SJCRH30 (cell line): ENCODE measurements at places on chromosomes 11 and 22. TPM values are rescaled to one million over a fixed set of nuclear protein-coding genes. Genes with fewer than 3 reads are reported as not detected.

DNA sequence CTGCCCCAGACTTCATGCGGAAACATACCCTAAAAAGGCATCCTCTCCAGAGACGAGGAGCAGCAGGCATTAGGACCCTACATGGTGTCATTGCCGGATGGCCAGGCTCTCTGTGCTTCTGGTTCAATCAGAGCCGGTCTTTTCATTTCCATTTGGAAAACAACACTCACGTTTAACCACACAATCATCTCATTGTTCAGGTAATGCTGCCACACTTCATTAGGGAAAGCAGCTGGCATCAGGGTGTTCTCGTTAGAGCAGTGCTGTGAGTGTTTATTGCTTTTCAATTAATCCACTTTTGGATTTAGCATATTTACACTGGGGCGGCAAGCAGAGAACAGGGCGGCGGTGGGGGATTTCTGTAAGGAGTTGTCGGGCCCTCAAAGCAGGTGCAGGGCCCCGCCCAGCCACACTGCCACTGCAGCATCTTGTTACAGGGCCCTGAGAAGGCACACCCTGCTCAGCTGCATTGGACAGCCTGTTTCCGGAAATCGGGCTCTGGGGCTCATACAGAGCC, 338.6 kb downstream of the SHANK2 start:
- peak; percentile 66 for DNase-seq
- H3K36me3 ChIP-seq: no peaks in the 10 kb centered on the region
- H3K27ac ChIP-seq: no peak overlapping the region
- H3K4me1 ChIP-seq: no peaks in the 10 kb centered on the region
- no peaks in the 10 kb centered on the region; the same call in 1 of the 2 replicates for H3K27me3 ChIP-seq
- no peak overlapping the region for H3K4me3 ChIP-seq

DNA sequence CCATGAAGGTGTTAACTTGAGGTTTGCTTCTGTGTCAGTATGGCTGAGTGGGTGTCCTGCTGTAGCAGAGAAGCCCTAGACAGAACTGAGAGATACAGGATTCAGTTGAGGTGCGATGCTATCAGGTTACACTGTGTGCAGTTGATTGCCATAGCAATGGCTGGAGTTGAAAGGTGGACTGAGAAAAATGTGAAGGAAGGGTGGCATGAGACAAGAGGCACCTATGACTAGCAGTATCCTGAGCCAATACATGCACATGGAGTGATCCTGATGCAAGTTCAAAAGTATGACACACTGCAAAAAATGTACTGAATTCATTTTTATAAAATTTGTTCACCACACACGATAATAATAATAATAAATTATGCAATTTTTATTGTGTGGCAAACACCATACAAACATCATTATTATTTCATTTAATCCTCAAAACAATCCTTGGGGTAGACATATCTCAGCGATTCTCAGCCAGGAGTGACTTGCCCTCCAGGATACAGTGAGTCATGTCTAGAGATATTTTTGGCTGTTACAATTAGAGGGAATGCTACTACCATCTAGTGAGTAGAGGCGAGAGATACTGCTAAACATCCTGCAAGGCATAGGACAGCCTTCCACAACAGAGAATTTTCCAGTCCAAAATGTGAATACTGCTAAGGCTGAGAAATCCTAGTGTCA, 3.9 kb upstream of the PIWIL4 start:
- no peaks in the 10 kb centered on the region for H3K27me3 ChIP-seq
- no peak for DNase-seq
- H3K4me3 ChIP-seq: no peak overlapping the region
- no peaks in the 10 kb centered on the region for H3K4me1 ChIP-seq
- H3K36me3 ChIP-seq: no peaks in the 10 kb centered on the region
- no peak overlapping the region for H3K27ac ChIP-seq

DNA sequence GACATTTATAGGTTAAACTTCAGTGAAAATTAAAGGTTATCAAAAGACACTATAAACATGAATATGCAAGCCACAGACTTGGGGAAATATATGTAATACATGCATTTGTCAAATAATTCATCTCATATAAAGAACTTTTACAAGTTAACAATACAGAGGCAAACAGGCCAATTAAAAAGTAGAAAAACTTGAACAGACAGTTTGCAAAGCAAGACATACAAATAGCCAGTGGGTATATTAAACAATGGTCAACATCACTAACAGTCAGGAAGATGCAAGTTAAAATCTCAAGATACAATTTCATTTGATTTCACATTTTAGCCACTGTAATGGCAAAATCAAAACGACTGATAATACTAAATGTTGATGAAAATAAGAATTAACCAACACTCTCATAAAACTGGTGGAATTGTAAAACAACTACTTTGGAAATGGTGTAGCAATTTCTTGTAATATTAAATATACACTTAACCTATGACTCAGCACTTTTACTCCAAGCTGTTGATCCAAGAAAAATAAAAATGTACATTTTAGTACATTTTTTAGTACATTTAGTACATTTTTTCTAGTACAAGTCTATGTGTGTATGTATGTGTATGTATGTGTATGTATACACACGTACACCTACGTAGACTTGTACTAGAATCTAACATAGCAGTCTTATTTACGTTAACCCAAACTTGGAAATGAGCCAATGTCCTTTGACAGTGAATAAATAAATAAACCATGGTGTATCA, 62.8 kb downstream of the LRRC74B start:
- no peaks in the 10 kb centered on the region for H3K4me1 ChIP-seq
- no peak overlapping the region for H3K27ac ChIP-seq
- DNase-seq: no peak

DNA sequence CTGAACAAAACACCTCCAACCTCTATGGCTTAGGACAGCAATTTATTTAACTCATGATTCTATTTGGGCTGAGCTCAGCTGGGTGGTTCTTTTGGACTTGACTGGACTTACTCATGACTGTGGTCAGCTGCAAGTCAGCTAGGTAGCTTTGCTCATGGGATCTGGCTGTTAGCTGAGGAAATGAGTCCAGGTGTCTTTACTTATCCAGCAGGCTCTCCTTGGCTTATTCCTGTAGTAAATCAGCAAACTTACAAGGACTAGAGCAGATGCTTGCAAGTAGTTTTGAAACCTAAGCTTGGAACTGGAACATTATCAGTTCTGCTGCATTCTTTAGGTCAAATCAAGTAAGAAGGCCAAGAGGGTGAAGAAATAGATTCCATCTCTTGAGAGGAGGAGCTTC, 8.0 kb upstream of the HIKESHI start:
- DNase-seq: no peak
- H3K4me3 ChIP-seq: no peak overlapping the region
- no peak overlapping the region for H3K27ac ChIP-seq
- H3K4me1 ChIP-seq: 0 out of 2 replicates have a peak, but pooled peaks cover 2% of the 10 kb centered on the region

GRCh38 chr11:17646451-17647145, 72.8 kb upstream of the MYOD1 start:
- peaks cover 43% of the 10 kb centered on the region for H3K4me1 ChIP-seq
- H3K27ac ChIP-seq: no peak overlapping the region
- no peak for DNase-seq
- no peaks in the 10 kb centered on the region for H3K36me3 ChIP-seq

GRCh38 chr22:23204541-23205157, 24.3 kb downstream of the BCR start:
- H3K27me3 ChIP-seq: no peaks in the 10 kb centered on the region
- H3K27ac ChIP-seq: no peak overlapping the region
- peaks cover 23% of the 10 kb centered on the region for H3K36me3 ChIP-seq
- DNase-seq: no peak
- H3K4me3 ChIP-seq: no peak overlapping the region

- H3K4me3 ChIP-seq: no peak overlapping the region
- peaks cover 14% of the 10 kb centered on the region for H3K4me1 ChIP-seq
- no peak for DNase-seq
- no peaks in the 10 kb centered on the region for H3K36me3 ChIP-seq
- H3K27me3 ChIP-seq: no peaks in the 10 kb centered on the region; the same call in 1 of the 2 replicates
- no peak overlapping the region for H3K27ac ChIP-seq
Measured at GRCh38 chr11:35558513-35558912, 33.1 kb upstream of the PAMR1 start.

- no peak overlapping the region for H3K27ac ChIP-seq
- no peak for DNase-seq
- no peaks in the 10 kb centered on the region for H3K36me3 ChIP-seq
- no peaks in the 10 kb centered on the region for H3K27me3 ChIP-seq
Measured at GRCh38 chr11:109864151-109864661, 229.0 kb upstream of the ZC3H12C start.

- H3K4me1 ChIP-seq: peaks cover 5% of the 10 kb centered on the region; the same call in 1 of the 2 replicates
- no peak overlapping the region for H3K4me3 ChIP-seq
- no peaks in the 10 kb centered on the region for H3K27me3 ChIP-seq
Measured at GRCh38 chr11:129865701-129866100, 29.7 kb downstream of the NFRKB start.

GRCh38 chr22:38953577-38954413, 3.6 kb upstream of the APOBEC3A start:
- DNase-seq: no peak
- H3K4me1 ChIP-seq: no peaks in the 10 kb centered on the region
- H3K4me3 ChIP-seq: no peak overlapping the region
- H3K27me3 ChIP-seq: 0 out of 2 replicates have a peak, but pooled peaks cover 5% of the 10 kb centered on the region

DNA sequence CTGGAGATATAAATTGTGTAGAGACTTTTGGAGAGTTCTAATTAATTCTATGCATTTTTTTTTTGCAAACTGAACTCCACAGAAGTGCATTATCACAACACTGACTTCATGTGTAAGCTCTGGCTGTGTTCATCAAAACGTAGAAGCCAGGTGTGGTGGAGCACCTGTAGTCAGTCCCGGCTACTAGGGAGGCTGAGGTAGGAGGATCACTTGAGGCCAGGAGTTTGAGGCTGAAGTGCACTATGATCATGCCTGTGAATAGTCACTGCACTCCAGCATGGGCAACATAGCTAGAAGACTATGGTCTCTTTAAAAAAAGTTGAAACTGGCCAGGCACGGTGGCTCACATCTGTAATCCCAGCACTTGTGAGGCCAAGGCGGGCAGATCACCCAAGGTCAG, 20.6 kb downstream of the TCF20 start:
- no peaks in the 10 kb centered on the region for H3K27me3 ChIP-seq
- DNase-seq: no peak
- no peaks in the 10 kb centered on the region for H3K36me3 ChIP-seq
- no peak overlapping the region for H3K27ac ChIP-seq
- no peaks in the 10 kb centered on the region for H3K4me1 ChIP-seq
- no peak overlapping the region for H3K4me3 ChIP-seq

- no peaks in the 10 kb centered on the region for H3K27me3 ChIP-seq
- H3K27ac ChIP-seq: no peak overlapping the region
- H3K4me3 ChIP-seq: no peak overlapping the region
- H3K4me1 ChIP-seq: no peaks in the 10 kb centered on the region
- no peaks in the 10 kb centered on the region for H3K36me3 ChIP-seq
Measured at GRCh38 chr11:70250876-70251658, 19.4 kb upstream of the PPFIA1 start.

DNA sequence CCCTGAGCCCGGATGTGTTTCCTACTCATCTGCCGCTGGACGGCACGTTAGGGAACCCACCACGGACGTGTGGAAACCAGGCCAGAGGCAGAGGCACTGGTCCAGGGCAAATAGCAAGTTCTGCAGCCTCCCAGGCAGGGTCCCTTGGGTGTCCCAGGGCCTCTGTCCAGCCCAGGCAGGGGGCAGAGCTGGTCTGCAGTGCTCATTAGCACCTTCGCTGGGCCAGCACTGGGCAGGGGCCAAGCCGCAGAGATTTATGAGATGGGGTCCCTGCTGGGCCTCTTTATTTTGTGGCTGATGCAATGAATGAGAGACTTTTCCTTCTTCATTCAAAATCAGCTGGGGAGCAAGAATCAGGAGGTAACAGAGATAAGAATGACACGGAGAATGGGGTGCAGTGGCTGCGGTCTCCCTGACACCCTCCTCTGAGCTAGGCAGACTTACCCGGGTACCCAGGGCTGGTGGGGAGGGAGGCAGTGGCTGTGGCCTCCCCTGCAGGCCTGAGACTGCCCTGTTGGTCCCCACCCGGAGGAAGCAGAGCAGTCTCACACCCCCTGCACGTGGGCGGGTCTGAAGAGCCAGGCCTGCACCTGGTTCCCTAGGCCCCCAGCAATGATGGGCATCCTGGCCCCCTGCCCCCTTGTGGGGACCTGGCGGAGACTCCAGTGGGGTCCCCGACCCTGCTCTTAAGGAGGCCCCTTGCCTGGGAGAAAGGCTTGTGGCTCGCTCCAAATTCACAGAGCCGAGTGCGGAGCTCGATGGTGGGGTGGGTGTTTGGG, 14.0 kb upstream of the PARVG start:
- H3K36me3 ChIP-seq: no peaks in the 10 kb centered on the region
- no peak for DNase-seq
- H3K4me1 ChIP-seq: no peaks in the 10 kb centered on the region
- H3K27ac ChIP-seq: no peak overlapping the region
- no peak overlapping the region for H3K4me3 ChIP-seq

- no peak overlapping the region for H3K4me3 ChIP-seq
- no peaks in the 10 kb centered on the region for H3K4me1 ChIP-seq
- no peak overlapping the region for H3K27ac ChIP-seq
- H3K27me3 ChIP-seq: no peaks in the 10 kb centered on the region
- DNase-seq: no peak
Measured at GRCh38 chr11:110468121-110468520, 38.4 kb downstream of the FDX1 start.

GRCh38 chr22:49437956-49438355, 389.7 kb downstream of the BRD1 start:
- H3K27ac ChIP-seq: no peak overlapping the region
- no peak for DNase-seq
- H3K4me3 ChIP-seq: no peak overlapping the region

- H3K4me3 ChIP-seq: no peak overlapping the region
- no peaks in the 10 kb centered on the region for H3K4me1 ChIP-seq
- H3K36me3 ChIP-seq: no peaks in the 10 kb centered on the region
- H3K27me3 ChIP-seq: 0 out of 2 replicates have a peak, but pooled peaks cover 4% of the 10 kb centered on the region
Measured at GRCh38 chr22:35569916-35570315, 29.3 kb downstream of the RASD2 start.

DNA sequence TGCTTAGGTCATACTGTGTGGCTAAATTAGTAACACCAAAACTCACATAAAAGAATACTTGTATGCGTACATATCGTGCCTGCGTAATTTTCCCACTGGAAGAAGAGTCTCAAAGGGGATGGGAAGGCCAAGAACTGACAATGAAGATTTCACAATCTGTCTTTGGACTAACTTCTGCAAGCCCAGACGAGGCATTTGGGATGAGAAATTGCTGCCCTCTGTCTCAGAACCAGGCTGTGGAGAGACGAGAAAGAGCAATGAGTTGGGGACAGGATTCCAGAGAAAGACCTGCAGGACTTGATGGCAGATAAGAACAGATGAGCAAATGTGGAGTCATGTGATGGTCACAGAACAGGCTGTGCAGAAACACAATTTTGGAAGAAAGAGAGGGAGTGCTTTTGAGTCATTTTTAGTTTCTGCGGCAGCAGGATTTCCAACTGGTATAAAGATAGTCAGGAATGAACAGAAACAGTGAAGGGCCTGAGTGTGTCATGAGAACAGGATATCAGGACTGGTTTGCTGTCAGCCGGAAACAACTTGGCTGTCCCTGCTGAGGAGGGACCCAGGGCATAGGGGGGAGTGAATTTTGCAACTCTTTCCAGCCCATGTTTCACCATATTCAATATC, 82.7 kb upstream of the CTSC start:
- no peaks in the 10 kb centered on the region for H3K36me3 ChIP-seq
- H3K27ac ChIP-seq: no peak overlapping the region
- no peaks in the 10 kb centered on the region for H3K27me3 ChIP-seq
- no peaks in the 10 kb centered on the region for H3K4me1 ChIP-seq

Gene TMEM121B
- 1.8 and 1.9 TPM in 2 replicates for total RNA-seq

Gene GLB1L3
- total RNA-seq: not detected in 2 replicates

Gene CARD18
- not detected in 2 replicates for total RNA-seq

Gene LRRC10B
- 40.2 and 42.1 TPM in 2 replicates for total RNA-seq

Gene FAM118B
- total RNA-seq: 19.6 and 24.5 TPM in 2 replicates

Gene MYRF
- 0.02 and 0.05 TPM in 2 replicates for total RNA-seq

Gene SLC17A6
- total RNA-seq: not detected in 2 replicates
